Activated CD4-positive, alpha-beta T cell treated with anti-CD3 and anti-CD28 coated beads for 36 hours (primary cell): ENCODE measurements at places on chromosomes 5 and 9.
A peak's percentile ranks its signal among the peaks of the same experiment; 100 is the strongest.

DNA sequence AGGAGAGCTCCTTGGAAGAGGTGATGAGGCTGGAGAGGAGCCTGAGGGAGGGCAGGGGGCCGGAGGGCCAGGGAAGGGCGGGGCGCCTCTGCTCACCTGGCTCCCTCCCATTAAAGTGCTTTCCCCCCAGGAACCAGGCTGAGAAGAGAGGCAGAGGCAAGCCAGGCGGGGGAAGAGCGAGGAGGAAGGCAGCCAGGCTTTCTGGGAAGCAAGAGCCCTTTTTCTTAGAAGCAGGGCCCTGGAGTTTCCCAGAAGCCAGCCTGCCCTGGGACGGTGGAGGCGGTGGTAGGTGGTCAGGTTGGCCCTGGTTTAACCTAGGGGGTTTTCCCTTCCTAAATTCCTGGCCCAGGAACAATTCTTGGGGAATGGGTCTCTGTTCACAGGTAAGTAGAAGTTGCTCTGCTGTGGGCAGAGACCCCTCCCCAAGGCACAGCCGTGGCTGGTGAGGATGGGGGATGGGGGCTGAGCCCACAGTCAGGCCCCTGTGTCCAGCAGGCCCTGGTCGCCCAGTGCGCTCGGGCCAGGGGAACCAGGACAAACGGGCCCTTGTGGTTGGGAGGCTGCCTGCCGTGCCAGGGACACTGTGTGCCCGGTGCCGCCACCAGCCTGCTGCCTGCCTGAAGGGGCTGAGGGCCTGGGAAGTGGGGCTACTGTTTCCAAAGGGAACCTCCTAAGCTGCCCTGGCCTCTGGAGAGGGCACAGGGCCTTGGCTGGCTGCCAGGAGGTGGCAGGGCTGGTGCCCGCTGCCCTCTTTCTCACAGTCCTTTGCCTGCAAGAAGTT, 16.6 kb upstream of the RALGDS start:
- H3K4me1 ChIP-seq: peaks cover 71% of the 10 kb centered on the region
- no peaks in the 10 kb centered on the region for H3K27me3 ChIP-seq
- no peak overlapping the region for H3K4me3 ChIP-seq
- peak; percentile 57 for DNase-seq
- peak overlapping the region; percentile 86 for H3K27ac ChIP-seq

DNA sequence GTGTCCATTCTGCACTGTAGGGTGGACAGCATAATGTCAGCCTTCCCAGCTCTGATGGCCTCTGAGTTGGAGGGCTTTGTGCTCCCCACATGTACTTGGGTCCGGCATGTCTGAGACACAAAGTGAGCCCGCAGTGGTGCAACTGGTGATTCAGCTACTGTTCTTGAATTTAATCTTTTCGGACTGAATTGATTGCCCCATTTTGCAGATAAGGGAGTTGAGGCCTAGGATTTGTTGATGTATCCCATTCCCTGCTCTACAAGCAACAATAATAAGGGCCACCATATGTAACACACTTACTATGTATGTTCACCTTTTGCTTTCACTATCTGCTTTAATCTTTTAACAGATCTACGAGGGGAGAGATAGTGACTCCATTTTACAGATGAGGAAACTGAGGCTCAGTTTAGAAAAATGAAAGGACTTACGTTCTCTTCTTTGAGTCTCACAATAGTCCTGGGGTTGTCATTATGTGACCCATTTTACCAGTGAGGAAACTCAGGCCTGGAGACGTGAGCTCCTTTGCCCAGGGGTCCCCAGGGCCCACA, 4.5 kb downstream of the GSN start:
- no peak overlapping the region for H3K4me3 ChIP-seq
- no peak overlapping the region for H3K27ac ChIP-seq
- DNase-seq: no peak
- peaks cover 13% of the 10 kb centered on the region for H3K4me1 ChIP-seq

- no peak overlapping the region for H3K4me3 ChIP-seq
- no peaks in the 10 kb centered on the region for H3K36me3 ChIP-seq
- no peaks in the 10 kb centered on the region for H3K4me1 ChIP-seq
- DNase-seq: no peak
- H3K27me3 ChIP-seq: no peaks in the 10 kb centered on the region
Measured at GRCh38 chr9:124810663-124811355, 33.9 kb downstream of the OLFML2A start.

GRCh38 chr5:3862906-3863305, 267.3 kb downstream of the IRX1 start:
- no peak overlapping the region for H3K27ac ChIP-seq
- H3K4me1 ChIP-seq: no peaks in the 10 kb centered on the region
- no peak for DNase-seq
- no peaks in the 10 kb centered on the region for H3K36me3 ChIP-seq
- H3K27me3 ChIP-seq: no peaks in the 10 kb centered on the region

DNA sequence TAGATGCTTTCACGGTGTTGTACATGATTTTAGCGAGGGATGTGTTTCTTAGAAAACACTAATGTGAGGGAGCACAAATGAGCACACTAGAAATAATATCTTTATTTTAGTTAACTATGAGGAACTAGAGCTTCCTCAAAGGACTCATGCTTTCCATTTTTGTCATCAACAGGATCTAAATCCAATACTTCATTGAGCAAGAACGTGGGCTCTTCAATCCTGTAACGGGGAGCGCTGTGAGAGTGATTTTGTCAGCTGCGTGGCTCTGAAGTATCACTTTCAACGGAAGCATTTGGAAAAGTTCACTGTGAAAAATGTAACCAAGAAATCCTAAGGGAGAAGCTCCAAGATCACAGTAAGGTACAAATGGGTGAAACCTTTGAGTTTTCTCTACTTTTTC, 93.2 kb downstream of the LIX1 start:
- peaks cover 4% of the 10 kb centered on the region for H3K27me3 ChIP-seq
- no peak for DNase-seq
- no peak overlapping the region for H3K4me3 ChIP-seq
- no peaks in the 10 kb centered on the region for H3K36me3 ChIP-seq
- H3K4me1 ChIP-seq: no peaks in the 10 kb centered on the region
- no peak overlapping the region for H3K27ac ChIP-seq

DNA sequence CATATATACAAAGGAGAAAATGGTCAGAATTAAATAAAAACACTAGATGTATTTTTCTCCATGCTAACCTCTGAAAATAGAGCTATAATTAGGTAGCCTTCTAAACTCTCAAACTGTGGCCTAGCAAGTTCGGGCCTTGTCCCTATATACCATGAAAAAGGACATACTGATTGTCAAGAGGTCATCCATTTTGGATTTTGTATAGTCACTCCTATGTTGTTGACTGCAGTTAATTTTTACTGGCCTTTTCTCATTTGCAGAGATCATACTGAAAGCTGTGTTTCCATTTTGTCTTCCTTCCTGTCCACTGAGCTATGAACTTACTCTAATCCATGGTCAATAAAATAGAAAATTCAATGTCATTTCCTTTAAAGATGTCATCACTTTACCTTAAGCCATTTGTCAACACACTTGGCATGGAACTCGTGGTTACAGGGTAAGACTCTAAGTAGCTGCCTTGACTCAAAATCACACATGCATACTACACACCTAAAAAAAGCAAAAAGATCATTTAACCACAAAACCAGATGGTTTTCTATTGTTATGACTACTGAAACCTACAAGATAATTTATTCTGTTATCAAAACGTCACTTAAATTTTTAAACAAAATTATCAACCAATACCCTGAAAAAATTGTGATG, 58.0 kb downstream of the RNF38 start:
- H3K4me1 ChIP-seq: peaks cover 9% of the 10 kb centered on the region
- DNase-seq: peak; percentile 15
- H3K4me3 ChIP-seq: no peak overlapping the region
- peak overlapping the region; percentile 74 for H3K27ac ChIP-seq
- no peaks in the 10 kb centered on the region for H3K27me3 ChIP-seq

- H3K4me3 ChIP-seq: no peak overlapping the region
- DNase-seq: peak; percentile 6
- peaks cover 11% of the 10 kb centered on the region for H3K4me1 ChIP-seq
- H3K36me3 ChIP-seq: no peaks in the 10 kb centered on the region
- H3K27me3 ChIP-seq: peaks cover 23% of the 10 kb centered on the region
Measured at GRCh38 chr5:167573370-167574127, 717.9 kb upstream of the WWC1 start.
